ENCODE measurements at places on chromosomes 2 and 18.

- DNase-seq = no peak
These were observed 5.9 kb upstream of the ATP5MC3 start for GRCh38 chr2:175187378-175187777.

DNA sequence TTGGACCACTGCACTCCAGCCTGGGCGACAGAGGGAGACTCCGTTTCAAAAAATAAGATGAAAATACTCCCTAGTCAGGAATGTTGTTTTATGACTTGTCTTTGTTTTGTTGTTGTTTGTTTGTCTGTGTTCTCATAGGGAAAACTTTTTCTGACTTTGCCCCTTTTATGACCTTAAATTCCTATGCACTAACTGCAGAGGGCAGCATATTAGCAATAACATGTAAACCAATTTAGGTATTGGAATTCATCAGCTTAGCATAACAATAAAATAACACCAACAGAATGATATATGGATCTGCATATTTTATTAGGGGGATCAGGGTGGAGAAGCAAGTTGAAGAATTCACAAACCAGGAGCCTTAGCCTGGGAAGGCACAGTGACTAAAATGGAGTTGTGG, 631.5 kb downstream of the SUCLG1 start:
- DNase-seq = no peak

DNA sequence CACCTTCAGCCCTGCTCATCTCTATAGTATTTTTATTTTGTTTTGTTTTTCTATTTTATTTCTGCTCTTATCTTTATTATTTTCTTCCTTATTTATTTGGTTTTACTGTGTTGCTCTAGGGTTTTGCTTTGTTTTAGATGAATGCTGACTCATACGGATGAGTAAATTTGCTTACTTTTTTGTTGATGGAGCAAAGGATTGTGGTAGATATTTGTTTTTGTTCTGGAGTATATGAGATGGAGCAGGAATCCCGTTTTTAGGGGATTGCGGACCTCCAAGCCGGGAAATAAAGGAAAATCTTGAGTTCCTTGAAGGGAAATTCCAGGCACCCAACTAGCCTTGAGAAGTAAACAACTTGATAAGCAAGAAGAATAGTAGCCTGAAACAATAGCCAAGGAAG, 15.3 kb upstream of the COLEC12 start:
- DNase-seq = no peak

DNA sequence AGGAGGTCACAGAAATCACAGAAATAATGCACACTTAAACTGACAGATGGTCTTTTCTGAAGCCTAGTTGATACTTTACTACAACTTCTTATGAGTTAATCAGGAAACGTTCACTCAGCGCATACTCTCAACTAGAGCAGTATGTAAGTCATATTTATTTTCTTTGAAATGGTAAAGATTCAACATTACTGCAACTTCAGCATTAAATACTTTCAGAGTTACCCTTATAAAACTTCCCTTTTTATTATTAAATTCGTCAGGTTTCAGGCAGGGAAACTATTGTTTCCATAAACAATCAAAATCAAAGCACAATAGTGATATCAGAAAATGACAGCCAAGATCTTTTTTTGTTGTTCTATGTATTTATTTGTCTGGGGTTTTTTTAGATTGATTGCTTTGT, 222.6 kb upstream of the RND3 start:
- no peak for DNase-seq

GRCh38 chr18:8003878-8004675, 437.0 kb downstream of the PTPRM start:
- DNase-seq = no peak

GRCh38 chr2:192885569-192886160, 690.9 kb upstream of the TMEFF2 start:
- DNase-seq = peak; percentile 28

DNA sequence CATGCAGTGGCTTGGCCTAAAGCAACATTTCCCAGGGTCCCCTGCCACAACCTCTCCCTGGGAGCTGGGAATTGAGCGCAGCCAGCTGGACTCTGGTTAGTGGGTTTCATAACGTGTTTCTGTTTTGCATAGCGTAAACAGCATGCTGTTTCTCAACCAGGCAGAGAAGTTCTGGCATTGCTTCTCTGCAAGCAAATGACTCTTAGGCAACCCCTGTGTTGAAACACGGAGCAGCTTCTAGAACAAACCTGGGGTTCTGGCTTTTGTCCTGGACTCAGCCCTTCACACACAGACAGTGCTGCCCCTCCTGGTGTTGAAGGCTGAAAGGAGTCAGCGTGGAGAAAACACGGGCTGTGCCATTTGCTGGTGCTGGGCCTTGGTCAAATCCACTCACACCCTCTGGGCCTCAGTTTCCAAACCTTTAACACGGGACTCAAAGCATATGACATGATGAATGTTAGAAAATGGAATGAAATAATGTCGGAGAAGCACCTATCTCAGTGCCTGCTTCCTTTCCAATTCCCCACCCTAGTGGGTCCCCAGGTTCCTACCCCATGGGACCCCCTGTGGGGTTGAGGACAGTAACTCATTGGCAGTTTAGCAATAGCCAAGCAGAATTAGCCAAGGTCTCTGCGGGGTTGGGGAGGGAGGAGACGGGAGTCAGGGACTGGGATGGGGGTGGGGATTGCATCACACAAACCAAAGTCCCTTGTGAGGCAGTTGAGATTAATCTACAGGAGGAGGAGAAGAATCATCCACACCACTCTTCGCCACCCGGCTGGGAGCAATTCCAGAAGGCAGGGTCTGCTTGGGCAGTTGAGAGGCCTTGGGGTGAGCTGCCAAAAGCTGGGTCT, 30.2 kb upstream of the IL1R2 start:
- DNase-seq = no peak

- peak; percentile 94 for DNase-seq
These were observed 373.6 kb downstream of the MBD2 start for GRCh38 chr18:53850902-53851301.

DNA sequence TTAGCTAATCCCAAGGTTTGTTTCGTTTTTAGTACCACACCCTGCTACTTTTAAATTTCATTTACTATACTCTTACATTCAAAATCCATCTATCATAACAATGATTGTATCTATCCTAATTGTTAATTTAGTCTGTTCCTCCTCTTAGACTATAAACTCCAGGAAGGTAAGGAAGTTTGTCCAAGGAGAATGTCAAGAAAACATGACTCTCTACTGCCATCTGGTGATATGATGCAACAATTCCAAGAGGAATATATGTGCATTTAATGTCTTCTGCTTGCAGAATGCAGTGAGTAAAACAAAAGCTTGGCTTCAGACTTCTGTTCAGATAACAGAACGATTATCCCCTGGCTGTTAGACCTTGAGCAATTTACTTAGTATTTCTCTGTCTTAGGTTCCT, 1267.1 kb downstream of the LRP1B start:
- DNase-seq = peak; percentile 32

GRCh38 chr18:62876111-62876510, 160.8 kb downstream of the PHLPP1 start:
- DNase-seq = no peak

DNA sequence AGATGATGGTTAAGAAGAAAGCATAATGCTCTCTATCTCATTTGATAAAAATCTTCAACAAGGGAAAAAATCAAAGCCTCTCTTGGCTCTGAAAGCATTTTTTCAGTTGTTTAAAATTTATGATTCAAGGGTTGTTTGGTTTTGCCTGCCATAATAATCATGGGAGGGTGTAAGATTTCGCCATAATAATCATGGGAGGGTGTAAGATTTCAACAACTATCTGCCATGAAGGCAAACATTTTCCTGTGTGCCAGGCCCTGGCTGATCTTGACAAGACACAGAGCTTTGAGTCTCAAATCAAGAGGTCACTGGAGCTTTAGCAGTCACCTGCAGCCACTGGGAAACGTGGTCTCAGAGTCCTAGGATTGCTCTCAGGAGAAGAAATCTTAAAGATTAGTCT, 175.1 kb upstream of the PIEZO2 start:
- DNase-seq = no peak

GRCh38 chr2:223669453-223670225, 67.5 kb upstream of the SCG2 start:
- DNase-seq = no peak

DNA sequence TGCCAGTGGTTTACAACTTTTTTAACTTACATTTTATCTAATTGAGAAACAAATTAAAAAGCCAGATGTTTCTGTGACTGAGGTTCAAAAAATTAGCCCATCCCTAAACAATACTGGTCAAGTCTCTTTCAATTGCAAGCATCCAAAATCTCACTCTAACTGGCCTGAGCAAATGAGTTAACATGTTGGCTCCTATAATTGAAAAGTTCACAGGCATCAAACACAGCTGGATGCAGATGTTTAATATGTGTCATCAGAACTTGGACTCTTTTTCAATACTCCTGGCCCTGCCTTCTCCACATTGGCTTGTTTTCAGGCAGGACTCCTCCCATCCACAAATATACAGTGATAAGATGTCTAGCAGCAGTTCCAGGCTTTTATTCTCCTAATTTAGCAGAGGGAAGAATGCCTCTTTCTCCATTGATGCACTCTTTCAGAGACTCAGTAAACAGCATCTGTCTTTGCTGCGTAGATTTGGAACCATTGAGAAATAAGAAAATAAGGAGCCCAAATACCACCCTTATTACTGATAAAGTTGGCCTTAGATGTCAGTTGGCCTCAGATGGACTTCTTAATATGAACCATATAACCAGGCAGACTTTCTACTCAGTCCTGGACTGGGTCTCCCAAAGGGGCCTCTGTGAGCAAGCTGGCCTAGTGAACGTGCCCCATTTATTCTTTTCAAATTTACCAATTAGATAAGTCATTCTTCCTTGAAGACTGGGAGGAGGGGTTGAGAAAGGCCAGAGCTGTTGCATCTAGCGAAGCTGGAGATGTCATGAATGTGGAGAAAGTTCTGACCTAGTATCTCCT, 30.4 kb upstream of the FN1 start:
- DNase-seq = no peak

- DNase-seq = no peak
These were observed 42.3 kb downstream of the CRIM1 start for GRCh38 chr2:36397728-36398413.

DNA sequence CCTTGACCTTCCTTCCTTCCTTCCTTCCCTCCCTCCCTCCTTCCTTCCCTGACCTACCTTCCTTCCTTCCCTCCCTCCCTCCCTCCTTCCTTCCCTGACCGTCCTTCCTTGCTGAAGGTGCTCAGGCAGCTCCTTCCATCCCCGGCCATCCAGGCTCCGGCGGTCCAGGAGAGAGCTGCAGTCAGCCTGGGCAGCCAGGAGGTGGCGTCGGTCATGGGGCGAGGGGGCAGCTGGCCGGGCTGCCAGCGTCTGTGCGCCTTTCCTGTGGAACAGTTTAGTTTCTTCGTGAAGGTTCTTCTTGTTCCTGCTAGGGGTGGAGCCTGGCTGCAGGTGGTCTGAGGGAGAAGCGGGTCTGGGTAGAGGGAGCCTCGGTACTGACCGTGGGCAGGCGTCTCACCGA, 15.7 kb downstream of the GPR35 start:
- DNase-seq = no peak

GRCh38 chr18:22052405-22053105, 116.8 kb upstream of the GATA6 start:
- DNase-seq = no peak

GRCh38 chr2:68293024-68293423, 26.7 kb downstream of the CNRIP1 start:
- no peak for DNase-seq

GRCh38 chr2:196515608-196516007, 123.9 kb upstream of the CCDC150 start:
- no peak for DNase-seq

GRCh38 chr2:38485734-38486133, 108.7 kb upstream of the ATL2 start:
- DNase-seq = no peak

- DNase-seq = no peak
These were observed 22.4 kb upstream of the PTPRM start for GRCh38 chr18:7544686-7545085.

DNA sequence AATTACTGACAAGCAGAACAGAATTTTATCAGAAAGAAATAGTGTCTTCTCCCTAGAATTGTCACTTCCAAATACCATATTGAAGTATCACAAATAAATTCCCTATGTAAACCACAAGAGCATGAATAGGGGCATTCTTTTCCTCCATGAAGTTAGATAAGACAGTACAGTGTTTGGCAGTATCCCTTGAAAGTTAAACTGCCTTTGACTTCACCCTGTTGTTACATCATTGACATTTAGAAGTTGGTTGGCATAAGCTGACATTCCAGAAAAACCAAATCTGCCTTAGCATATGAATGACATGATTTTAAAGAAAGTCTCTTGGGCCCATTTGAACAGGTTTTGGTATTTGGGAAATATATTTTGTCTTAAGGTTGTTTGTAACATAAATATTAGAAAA, 50.2 kb upstream of the OSR1 start:
- DNase-seq = no peak

DNA sequence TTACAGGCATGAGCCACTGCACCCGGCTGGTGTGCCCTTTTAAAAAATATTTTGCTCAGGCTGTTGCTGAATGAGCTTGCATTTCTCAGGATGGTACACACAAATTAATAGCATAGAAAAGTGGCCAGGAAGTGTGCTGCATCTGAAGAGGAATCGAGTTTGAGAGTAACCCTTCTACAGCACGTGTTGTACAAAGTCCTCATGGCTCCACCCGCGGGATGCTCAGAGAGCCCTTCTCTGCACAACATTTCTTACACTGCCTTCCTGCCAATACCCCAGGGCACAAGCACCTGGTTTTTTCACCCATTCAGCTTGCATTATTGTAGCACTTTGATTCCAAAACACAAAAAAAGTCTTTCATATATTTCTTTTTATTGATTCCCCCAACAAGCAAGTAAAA, 90.1 kb upstream of the NEDD4L start:
- DNase-seq = no peak

DNA sequence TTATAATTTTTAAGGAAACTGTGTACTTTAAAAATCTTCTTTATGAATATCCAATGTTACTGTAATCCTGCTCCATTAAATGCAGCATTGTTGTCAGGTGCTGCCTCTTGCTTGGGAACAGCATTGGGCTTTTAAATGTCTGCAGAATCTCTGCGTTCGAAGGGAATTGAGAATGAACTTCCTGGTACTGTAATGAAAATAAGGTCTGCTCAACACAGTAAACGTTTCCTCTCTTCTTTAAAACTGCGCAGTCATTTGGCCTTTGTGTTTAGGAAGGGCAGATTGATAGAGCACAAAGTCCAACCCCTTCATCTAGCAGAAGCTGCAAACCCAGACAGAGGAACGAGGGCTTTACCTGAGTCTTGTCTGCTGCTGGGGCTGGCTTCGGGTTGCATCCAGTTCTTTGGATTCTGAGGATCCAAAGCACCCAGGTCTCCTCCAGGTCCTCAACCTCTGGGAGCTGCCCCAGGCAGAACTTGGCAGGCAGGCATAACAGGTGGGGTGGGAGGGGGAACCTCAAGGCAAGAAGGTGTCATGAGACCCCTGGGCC, 104.5 kb downstream of the UGGT1 start:
- DNase-seq = no peak

- no peak for DNase-seq
These were observed 14.9 kb upstream of the SOS1 start for GRCh38 chr2:39135690-39136259.

- no peak for DNase-seq
These were observed 35.4 kb downstream of the TOGARAM2 start for GRCh38 chr2:29016504-29016903.

DNA sequence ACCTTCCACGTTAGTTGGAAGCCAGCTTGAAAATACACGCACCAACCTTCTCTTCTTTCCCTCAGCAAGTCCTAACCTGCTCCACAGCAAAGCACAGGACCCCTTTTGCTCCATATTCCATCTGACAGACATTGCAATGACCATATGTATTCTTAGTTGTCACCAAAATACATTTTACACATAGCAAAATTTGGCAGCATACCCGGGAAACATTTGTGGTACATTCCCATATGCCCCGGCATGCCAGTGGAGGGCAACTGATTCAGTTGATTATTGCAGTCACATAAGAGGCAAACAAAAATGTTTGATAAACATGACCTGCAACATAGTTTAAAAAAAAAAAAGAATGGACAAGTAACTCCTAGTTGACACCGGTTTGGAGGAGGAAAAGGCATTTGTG, 202.1 kb upstream of the UBE2E3 start:
- no peak for DNase-seq

Data from COR-L47 (cell line).